Activated T-cell treated with anti-CD3 and anti-CD28 coated beads, Interleukin-2, amount 50 U/mL, for 24 hours (primary cell): ENCODE measurements at places on chromosomes 13 and 19.
A peak's percentile ranks its signal among the peaks of the same experiment; 100 is the strongest.

GRCh38 chr13:112205990-112206389 is 139.0 kb downstream of the SOX1 start:
- DNase-seq, result no peak

DNA sequence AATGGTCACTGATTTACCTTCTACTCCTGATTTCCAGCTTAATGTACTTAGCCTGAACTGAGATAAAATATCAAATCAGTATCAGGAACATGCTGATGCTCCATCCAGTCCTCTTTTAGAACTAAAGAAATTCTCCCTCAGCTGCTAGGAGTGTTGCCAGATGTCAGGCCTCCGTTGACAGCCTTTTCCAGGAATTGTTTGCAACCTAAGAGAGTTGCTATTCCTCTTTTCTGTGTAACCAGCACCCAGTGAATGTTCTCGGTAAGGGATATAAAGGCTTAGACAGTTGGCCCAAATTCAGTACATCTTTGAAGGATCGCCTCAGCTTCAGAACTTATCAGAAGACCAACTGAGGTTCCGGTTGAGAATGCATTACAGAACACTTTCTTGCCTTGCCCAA is 559.0 kb downstream of the PCDH17 start:
- DNase-seq, result no peak

- DNase-seq, result no peak
Observed at GRCh38 chr13:111943229-111943795, 123.6 kb upstream of the SOX1 start.

DNA sequence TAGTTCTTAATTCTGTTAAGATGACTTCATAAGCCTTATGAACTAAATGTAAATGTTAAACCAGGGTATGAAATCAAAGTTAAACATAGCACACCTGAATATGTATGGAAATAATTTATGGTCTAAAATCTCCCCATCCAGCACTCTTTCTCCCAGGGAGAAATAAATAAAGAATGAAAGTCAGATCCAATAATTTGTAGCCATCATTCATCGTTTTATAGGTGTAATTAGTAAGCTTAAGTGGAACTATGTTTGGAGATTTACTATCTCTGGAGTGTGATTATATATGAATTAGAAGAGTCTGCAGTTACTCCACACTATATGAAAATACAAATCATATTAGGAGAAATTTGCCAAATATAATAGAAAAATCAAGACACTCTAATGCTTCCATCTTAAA is 405.1 kb downstream of the DACH1 start:
- DNase-seq, result no peak

- DNase-seq, result no peak
Observed at GRCh38 chr13:109271555-109272541, 514.5 kb downstream of the IRS2 start.

- no peak for DNase-seq
Observed at GRCh38 chr19:45171211-45171623, 6.8 kb downstream of the TRAPPC6A start.

DNA sequence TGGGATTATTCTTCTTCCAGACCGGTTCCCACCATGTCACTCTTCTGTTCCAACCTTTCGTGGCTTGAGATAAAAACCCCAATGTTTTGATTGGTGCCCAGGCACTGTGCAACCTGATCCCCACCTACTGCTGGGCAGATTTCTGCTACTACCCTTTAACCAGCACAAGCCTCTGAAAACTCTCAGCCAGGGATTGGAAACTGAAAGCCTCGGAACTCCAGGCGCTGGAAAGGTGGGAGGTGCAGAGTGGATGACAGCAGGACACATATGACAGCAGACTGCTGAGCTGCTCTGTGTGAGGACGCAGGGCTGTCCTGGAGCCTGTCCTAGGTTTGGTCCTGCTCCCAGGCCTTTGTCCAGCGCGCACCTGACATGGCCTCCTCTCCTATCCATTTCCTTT is 68.5 kb upstream of the GTF3A start:
- DNase-seq, result no peak

- DNase-seq, result no peak
Observed at GRCh38 chr19:41783612-41784011, 12.8 kb upstream of the CEACAM3 start.

DNA sequence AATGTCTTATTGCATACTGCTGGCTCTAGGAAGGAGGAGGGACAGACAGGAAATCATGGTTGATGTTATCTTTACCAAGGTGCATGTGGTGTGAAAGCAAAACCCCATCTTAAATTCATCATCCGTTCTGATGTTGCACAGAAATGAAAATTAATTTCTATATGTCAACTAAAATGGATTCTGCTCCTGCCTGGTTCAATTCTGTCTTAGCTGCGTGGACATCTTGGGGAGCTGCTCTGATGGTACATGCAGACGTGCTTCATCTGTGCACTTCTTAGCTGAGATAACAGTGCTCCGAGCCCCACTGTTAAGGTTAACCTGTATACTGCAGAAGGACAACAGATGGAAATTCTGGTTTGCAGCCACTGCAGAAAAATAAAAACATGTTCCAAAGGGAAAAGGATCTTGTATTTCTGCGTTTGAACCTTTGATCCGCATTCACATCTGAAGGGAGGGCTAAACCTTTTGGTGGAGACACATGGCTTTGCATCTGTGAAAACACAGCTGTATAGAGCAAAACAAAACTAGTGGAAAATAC is 155.6 kb downstream of the TM9SF2 start:
- DNase-seq, result no peak

- DNase-seq, result no peak
Observed at GRCh38 chr19:33333642-33334041, 31.3 kb upstream of the CEBPA start.

- DNase-seq, result no peak
Observed at GRCh38 chr13:93108111-93108601, 118.5 kb upstream of the GPC6 start.

DNA sequence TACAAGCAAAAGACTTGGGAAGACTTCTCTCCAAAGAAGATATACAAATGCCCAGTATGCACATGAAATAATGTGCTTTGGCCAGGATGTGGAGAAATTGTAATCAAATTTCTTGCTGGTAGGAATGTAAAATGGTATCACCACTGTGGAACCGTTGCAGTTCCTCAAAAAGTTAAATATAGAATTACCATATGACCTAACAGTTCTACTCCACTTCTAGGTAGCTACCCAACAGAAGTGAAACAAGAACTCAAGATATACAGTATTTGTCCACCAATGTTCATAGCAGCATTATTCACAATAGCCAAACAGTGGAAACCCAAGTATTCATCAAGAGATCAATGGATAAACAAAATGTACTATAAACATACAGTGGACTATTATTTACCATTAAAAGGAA is 95.0 kb upstream of the KLF5 start:
- DNase-seq, result no peak

DNA sequence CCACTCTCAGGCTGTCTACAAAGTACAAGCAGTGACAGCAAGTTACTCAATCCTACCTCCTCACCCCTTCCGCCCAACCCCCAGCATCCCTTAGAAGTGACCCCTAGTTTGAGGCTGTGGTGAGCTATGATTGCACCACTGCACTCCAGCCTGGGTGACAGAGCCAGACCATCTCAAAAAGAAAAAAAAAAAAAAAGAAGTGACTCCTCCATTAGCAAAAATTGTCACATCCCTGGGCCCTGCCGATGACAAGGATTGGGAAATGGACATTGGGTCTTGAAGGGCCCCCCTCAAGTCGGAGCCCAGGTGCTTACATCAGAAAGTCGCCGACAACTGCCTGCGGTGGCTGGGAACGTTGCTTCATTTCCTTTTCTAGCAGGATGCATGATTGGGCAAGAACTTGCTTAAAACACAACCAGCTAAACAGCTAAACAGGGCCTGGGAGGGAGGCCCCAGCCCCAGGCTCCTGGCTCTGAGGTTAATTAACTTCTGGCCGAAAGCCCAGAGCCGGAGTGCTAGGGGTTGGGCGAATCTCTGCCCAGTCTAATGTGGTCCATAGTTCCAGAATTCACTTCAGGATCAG is 15.3 kb downstream of the RAB3D start:
- DNase-seq, result peak; percentile 54

- no peak for DNase-seq
Observed at GRCh38 chr13:39656325-39656677, 839 bp downstream of the COG6 start.

DNA sequence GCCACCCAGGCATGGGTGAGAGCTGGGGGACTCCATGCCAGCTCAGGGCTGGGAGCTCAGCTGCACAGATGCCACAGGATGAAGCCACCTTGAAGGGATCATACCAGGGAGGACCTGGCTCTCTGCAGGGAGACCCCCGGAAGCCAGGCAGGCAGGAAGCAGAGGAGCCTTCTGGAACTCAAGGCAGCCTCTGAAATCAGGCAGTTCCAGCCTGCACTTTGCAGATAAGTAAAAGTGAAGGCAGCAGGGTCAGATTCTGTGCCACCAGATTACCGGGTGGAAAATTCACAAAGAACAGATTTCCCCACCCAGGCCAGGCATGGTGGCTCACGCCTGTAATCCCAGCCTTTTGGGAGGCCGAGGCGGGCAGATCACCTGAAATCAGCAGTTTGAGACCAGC is 2.5 kb downstream of the TMEM259 start:
- DNase-seq, result no peak

GRCh38 chr13:26183416-26183815 is 38.7 kb downstream of the RNF6 start:
- DNase-seq, result no peak

- DNase-seq, result no peak
Observed at GRCh38 chr19:6216236-6216995, 63.4 kb downstream of the MLLT1 start.

GRCh38 chr13:42597505-42597904 is 23.6 kb downstream of the TNFSF11 start:
- no peak for DNase-seq

DNA sequence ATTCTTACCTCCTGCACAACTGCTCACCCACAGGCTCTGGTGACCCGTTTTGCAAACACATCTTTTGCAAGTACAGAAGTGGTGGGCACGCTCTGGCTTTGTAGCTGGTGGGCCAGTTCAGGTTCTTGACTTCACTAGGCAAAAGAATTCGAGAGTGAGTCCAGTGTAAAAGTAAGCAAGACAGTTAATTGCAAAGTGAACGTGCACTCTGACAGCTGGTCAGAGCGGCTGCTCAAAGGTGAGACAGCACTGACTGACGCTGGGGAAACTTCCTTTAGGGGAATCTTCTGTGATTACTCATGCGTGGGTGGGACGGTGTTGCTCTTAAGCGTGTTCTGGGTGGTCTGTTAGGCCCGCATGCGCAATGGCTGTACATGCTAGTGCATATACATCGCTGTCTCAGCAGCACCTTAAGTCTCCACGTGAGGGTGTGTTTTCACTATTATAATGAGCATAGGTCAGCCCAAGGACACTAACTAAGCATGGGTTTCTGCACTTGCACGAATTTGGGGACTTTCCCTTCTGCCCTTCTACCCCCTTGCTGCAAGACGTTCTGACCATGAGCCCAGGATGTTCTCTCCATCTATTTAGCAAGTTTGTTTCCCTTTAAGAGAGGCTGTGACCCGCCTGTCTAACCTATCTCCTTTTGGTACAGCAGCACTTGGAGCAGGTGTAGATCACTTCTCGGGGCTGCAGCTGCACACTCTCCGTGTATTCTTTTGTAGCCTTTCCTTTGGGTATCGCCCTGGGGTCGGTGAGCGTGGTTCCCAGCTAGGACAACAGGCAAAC is 30.2 kb upstream of the CD33 start:
- DNase-seq, result no peak

- DNase-seq, result no peak
Observed at GRCh38 chr13:80123945-80124344, 217.0 kb downstream of the SPRY2 start.

DNA sequence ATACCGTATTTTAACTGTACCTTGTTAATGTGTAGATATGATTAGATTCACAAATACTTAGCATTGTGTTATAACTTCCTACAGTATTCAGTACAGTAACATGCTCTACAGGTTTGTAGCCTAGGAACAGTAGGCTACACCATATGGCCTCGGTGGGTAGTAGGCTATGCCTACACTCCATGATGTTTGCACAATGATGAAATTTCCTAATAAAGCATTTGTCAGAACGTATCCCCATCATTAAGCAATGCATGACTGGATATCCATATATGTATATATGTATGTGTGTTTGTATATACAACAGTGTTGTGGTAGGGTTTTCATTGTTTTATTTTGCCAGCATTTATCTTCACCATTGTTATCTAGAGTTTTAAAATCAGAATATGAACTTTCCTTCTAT is 119.4 kb downstream of the SLC7A1 start:
- DNase-seq, result no peak

DNA sequence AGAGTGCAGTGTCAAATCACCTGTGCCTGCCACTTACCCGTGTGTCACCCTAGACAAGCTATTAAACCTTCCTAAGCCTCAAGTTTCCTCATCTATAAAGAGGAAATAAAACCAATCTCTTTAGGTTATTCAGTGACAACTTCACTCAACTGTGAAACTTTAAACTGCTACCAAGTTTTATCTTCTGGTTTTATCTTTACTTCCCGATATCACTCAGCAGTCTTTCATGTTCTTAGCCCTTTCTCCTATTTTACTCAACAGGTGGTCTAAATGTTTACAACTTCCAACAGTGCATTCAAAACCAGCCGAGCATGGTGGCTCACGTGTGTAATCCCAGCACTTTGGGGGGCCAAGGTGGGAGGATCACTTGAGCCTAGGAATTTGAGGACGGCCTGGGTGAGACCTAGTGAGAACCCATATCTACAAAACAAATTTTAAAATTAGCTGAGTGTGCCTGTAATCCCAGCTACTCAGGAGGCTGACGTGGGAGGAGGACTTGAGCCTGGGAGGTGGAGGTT is 59.6 kb downstream of the GPALPP1 start:
- no peak for DNase-seq

DNA sequence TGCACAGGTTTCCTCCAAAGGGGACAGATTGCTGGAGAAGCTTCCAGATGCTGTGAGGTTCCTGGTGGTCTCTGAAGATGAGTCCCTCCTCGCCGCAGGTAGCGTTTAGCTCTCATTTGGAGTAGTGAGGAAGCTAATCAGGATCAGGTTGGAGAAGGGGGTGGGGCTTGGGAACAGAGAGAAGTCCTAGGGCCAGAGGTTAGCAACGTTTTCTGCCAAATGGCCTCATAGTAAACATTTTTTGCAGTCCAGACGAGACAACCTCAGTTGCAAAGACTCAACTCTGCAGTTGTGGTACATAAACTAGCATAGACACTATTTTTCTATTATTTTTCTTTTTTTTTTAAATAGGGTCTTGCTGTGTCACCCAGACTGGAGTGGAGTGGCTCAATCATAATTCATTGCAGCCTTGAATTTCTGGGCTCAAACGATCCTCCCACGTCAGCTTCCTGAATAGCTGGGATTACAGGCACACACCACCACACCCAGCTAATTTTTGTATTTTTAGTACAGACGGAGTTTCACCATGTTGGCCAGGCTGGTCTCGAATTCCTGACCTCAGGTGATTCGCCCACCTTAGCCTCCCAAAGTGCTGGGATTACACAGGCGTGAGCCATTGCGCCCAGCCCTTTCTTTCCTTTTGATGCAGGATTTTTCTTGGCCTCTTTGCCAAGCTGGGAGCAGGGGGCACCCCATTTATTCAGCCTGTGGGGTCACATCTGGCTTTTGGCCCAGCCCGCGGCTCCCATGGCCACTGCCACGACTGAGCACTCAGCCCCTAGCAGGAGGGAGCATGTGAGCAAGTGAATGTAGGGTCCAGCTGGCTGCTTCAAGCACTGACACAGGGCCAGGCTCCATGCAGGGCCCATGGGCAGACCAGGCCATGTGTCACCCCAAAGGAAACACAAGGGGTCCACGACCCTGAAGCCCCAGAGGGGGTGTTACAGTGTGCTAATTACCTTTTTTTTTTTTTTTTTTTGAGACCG is 34.4 kb upstream of the SIN3B start:
- no peak for DNase-seq

- no peak for DNase-seq
Observed at GRCh38 chr13:60329221-60329923, 67.6 kb upstream of the TDRD3 start.

- DNase-seq, result no peak
Observed at GRCh38 chr19:48340995-48341394, 15.6 kb downstream of the EMP3 start.
